IPS-NIHi11 (cell line): ENCODE measurements at places on chromosomes 12 and 14.
A peak's percentile ranks its signal among the peaks of the same experiment; 100 is the strongest.

DNA sequence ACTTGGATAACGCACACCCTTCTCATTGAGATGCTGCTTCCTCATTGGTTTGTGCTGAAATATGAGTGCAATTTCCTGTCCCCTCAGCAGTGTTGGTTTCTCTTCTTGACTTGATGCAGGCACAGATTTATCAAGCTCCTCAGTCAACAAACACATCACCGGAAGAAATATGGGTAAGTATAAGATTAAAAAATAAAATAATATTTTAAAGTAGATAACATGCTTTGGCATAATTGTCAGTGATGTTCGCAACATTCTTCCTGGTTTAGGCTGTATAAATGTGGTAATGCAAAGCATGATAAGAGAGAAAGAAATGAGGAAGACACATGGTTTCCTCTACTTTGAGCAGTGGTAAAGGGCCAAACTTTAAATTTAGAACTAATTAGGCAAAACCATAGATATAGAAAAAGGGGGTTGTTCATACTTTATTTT is at the start of gene GPR65:
Gene GPR65, plus strand, starts transcription at position 86 of the 432 bp plus-strand sequence. CDS start 5,713 bp downstream, outside the sequence.
- no peak for DNase-seq

DNA sequence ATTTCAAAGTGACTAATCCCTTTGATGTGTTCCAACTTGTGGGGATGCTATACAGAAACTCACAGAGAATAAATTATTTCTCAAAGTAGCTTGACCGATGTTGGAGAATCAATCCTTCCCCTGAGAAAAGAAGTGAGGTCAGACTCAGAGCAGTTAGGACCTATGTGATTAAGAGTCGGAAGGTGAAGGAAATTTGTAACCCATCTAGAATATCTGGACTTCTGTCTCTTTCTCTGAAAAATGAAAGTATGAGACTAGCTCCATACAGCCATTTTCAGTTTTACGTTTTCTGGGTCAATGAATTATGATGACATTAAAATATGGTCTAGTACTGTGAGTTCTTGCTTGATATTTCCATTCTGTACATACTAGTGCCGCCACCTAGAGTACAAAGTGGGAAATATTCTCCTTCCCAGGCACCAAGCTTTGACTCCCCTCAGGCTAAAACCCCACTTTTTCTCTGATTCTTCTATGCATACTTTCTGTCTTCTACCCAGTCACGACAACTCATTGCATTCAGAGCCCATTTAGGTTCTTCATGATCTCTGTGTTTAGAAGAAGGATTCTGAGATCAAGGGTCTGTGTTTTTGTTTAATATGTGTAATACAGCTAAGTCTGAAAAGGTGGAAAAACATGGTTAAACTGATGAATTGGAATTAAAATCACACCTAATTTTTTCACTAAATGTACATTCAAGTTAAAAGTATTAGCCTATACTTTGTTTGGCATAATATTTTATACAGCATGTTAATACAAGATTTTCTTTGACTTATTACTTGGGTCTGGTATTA is 6.9 kb upstream of the NTS start:
- DNase-seq: peak; percentile 49

GRCh38 chr14:36513012-36513420 is 7.0 kb downstream of the NKX2-1 start:
- DNase-seq: no peak

GRCh38 chr14:62800577-62800976 is 244.7 kb downstream of the KCNH5 start:
- DNase-seq: no peak

DNA sequence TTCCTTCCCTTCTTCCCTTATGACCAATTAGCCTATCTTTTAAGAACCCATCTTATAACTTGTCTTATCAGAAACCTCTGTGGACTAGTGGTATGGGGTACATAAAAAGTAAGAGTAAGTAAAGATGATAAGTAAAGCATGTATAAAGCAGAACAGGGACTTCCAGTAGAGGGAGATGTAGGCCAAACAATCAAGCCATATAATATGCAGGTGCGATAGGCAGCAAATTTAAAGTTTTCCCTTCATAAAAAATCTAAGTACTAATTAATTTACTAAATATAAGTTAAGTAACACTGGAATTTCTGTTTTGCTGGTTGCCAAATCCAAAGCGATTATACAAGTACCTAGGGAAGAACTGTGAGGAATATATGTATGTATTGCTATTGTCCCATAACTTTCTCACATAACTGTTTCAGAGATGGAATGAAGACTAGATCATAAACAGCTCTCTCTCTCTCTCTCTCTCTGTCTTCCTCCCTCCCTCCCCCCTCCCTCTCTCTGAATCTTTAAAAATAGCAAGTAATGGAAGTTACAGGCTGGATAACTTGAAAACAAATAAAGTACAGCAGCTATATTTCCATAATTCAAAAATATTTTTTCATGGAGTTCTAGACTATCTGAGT is 25.7 kb downstream of the METTL25 start:
- no peak for DNase-seq

DNA sequence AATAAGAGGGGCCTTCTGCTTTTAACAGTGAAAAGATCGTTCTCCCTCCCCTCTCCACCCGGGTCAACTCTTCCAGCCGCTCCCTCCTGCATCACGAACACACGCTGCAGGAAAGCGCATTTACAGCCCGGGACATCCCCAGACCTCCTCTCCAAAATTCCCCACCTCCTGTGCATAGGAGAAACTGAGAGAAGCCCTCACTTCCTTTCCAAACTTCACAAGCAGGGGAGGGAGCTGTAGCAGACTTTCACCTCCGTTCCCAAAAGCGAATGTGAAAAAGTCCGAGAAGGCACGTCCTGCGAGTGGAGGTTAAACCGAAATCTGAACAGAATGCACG is 513 bp downstream of the BCAT1 start:
- no peak for DNase-seq

- DNase-seq: no peak
Measured at GRCh38 chr12:4050340-4050739, 177.1 kb upstream of the PARP11 start.

DNA sequence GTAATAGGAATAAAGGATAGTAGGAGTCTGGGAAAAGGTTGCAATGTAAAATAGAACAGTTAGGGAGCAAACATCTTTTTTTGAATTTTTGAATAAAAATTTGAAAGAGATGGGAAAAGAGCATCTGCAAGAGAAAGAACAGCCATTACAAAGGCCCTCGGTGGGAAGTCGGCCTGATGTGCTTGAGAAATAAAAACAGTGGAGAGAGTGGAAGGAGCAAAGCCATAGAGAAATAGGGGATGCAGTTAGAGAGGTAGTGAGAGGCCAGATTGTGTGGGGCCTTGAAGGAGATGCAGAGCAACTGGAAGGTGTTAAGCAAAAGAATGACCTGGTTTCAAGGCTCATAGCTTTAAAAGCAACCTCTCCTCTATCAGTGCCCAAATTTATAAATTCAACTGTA is 409.8 kb downstream of the RERGL start:
- DNase-seq: peak; percentile 31

GRCh38 chr12:106107566-106107965 is 31.2 kb downstream of the NUAK1 start:
- DNase-seq: no peak

DNA sequence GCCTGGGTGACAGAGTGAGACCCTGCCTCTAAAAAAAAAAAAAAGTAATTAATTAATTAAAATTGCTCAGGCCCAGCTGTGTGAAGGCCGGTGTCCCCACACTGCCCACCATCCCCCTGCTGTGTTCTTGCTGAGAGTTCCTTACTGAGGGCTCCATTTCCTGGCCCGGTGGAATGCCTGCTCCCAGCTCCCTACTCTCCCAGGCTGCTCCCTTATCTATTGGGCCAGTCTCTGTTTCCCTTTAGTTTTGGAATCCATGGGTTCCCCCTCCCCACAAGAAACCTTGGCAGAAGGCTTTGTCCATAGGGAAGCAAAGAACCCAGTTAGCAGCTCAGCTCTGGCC is 19.0 kb downstream of the MLXIP start:
- no peak for DNase-seq

DNA sequence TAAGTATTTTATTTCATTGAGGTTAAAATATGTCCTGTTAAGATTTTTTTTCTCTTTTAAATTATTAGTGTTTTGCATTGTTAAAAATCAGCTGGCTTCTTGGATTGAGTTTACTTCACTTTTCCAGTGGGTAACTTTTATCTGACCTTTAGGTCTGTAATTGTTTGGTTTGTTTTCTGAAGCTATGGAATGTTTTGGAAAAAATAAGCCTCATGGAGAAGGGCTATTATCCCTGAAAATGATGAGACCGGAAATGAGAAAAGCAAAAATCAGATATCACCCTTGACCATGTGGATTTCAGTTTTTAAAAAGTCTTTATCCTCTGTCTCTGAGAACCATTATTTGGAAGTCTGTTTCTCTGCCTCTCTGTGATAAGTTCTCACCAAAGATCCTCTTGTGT is 180.9 kb downstream of the RAD51B start:
- DNase-seq: no peak

DNA sequence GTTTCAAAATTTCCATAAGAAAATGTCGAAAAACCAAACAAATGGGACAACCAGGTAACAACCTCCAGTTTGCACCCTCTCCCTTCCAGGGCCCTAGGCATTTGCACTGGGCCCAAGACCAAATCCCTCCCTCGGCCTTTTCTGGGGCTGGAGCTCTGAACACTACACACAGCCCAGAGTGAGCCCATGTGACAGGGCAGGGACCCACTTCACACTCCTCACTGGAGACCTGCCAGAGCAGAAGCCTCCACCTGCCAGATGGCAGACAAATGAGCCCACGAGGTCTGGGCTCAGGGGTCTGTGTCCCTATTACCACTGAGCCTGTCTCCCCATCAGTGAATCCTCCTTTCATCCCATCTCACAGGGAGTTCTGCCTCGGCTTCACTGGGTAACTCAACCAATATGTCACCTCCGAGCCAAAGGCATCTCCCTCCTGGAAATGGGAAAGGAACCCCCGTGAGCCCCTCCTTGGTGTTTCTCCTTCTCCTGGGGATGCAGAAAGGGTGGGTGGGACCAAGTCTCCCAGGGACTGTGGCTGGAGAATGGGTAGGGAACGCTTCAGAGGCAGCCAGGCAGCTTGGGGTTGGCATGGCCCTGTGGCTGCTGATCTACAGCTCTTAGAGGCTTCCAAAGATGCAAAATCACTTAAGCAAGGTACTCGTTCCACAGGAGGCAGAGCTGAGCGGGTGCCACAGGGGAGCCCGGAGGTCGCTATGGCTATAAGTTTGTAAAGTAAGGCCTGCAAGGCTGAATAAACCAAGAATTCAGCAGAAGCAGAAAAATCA is 10.6 kb downstream of the VWF start:
- DNase-seq: no peak

DNA sequence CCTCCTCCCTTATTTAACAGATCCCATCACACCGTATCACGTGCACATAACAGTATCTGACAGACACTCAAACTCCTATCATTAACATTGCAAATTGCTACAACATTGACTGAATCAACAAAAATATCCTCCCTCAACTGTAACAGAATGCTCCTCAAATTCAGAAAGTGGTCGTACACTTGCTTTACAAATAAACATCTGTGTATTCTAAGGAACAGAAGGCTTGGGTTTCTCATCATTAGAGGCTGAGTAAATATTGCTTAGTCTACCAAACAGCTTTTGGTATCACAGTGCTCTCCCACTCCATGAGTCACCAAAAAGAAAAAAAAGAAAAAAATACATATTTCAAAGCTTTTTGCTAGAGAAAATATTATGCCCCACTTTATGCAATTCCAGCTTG is 23.9 kb downstream of the FERMT2 start:
- DNase-seq: no peak

DNA sequence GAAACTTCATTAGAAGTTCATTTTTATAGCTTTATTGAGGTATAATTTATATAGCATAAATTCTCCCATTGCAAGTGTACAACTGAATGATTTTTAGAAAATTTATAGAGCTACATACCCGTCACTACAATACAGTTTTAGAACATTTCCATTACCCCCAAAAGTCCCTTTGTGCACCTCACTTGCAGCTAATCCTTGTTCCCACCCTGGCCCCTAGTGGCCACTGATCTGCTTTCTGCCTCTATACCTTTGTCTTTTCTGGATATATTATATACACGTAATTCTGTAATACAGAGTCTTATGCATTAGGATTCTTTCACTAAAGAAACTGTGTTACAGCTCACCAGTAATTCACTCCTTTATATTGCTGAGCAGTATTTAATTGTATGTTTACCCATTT is 145.1 kb upstream of the DIO2 start:
- DNase-seq: no peak

GRCh38 chr14:51041108-51041531 is 53.8 kb downstream of the TRIM9 start:
- no peak for DNase-seq

DNA sequence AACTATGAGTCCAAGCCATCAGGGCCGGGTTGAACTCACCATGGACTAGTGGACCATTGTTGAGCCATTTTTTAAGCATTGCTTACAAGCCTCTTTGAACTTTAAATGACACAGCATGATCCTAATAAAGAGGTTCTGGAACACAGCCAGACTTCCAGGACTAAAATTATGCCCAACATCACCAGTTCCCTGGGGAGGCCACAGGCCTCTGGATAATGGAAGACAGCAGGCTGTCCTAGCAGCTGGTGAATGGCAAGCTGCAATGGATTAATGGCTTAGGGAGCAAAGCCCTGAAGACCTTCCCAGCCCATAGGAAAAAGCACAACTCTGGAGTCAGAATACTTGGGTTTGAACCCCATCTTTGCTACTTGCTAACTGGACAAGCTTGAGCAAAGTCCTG is 71.3 kb downstream of the FLRT2 start:
- no peak for DNase-seq

GRCh38 chr12:45458854-45459807 is 243.2 kb downstream of the ANO6 start:
- no peak for DNase-seq

DNA sequence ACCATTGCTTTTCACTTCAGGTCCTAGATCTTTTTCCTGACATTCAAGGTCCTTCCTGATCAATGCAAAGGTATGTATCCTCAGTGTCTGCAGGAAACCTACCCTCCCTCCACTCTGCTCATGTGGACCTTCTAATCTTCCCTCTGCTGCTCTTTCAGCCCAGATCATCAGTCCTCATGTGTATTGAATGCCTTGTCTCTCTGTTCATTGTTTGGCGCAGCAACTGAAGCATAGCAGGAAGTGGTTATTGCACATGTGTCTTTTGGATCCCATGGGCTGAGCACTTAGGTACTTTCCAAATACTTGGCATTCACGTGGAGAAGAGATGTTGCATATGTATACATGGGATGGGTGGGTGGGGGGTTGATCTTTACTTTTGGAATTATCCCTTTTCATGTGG is 4.3 kb upstream of the NIN start:
- no peak for DNase-seq

DNA sequence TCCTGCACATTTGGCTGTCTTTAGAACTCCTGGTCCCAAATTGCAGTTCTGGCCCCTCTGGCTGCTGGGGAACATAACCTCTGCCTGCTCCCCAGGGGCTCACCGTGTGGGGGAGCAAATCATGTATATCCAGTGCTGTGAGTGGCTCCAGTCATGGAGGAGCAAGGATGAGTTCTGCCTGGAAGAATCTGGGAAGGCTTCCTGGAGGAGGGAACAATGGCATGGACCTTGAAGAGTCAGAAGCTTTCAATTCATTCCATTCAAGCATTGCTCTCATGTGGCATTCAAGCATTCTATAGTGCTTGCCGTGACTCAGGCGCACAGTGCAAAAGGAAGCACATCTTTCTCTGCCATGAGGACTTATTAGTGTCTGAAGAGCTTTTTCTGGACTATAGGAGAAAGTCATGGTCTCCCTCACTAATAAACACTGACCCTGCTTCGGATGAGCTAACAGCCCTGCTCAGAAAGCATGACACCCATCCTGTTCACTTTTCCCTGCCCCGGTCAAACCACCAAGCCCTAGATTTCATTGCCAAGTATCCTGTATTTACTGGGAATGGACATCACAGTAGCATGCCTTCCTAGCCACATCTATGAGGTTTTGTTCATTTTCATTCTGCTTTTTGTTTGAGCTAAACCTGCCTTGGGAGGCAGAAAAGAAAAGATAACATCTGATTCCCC is 3.5 kb downstream of the IFI27 start:
- no peak for DNase-seq
